ENCODE measurements at places on chromosomes 5 and 9.

DNA sequence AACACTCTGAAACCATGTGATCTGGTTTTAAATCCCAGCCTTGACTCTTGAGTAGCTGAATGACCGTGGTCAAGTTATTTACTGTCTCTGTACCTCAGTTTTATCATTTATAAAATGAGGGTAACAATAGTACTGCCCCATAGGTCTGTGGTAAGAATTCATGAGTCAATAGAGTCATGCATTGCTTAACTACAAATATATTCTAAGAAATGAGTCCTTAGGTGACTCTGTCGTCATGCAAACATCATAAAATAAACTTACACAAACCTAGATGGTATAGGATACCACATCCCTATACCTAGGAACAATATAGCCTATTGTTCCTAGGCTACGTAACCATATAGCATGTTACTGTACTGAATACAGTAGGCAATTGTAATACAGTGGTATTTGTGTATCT lies 20.3 kb upstream of the ABCA1 start:
- H3K36me3 ChIP-seq, result no peaks in the 10 kb centered on the region
- no peak for DNase-seq
- H3K27me3 ChIP-seq, result no peaks in the 10 kb centered on the region
- no peaks in the 10 kb centered on the region for H3K4me1 ChIP-seq
- H3K4me3 ChIP-seq, result no peak overlapping the region

DNA sequence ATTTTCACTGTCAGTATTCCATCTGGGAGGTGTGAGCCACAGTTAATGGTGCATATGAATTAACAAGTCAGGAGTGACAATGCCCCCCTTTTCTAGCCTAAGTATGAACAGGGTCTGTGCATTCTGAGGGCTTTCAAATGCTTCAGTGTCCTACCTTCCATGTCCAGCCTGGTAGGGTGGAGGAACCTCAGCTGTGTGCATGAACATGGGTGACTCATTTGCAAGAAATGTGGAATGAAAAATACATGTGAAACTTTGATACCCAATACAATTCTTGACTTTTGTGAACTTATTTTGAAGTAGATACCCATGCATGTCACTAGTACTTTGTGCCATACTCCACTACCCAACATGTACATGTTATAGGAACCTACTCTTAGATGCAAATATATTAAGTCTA lies 375.8 kb downstream of the SEMA5A start:
- no peaks in the 10 kb centered on the region for H3K36me3 ChIP-seq
- DNase-seq, result no peak
- H3K4me1 ChIP-seq, result no peaks in the 10 kb centered on the region
- H3K27me3 ChIP-seq, result no peaks in the 10 kb centered on the region
- no peak overlapping the region for H3K4me3 ChIP-seq

GRCh38 chr5:522899-523440 lies 1.3 kb downstream of the SLC9A3 start:
- no peak for DNase-seq
- no peaks in the 10 kb centered on the region for H3K36me3 ChIP-seq
- H3K4me1 ChIP-seq, result peaks cover 32% of the 10 kb centered on the region
- H3K27ac ChIP-seq, result no peak overlapping the region

- H3K4me3 ChIP-seq, result no peak overlapping the region
- H3K4me1 ChIP-seq, result peaks cover 17% of the 10 kb centered on the region
- H3K27ac ChIP-seq, result no peak overlapping the region
- no peaks in the 10 kb centered on the region for H3K36me3 ChIP-seq
- no peaks in the 10 kb centered on the region for H3K27me3 ChIP-seq
- no peak for DNase-seq
Observed at GRCh38 chr5:91277840-91278239, 105.3 kb downstream of the ARRDC3 start.

DNA sequence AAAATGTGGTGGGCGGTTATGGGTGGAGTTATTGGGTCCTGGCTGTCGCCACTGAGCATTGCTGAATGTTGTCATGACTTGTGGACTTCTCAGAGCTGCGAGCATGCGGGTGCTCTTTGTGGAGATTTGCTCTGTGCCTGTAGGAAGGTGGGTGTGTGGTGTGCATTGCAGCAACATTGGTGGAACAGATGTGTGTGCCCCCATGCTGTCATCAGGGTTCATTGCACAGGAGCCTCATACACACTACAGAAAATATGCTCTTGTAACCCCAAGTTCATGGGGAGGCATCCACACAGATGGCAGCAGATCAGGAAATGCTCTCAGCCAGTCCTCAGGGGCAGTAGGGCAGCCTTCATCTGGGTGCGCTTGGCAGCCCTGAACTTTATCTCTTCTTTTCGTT lies 55.9 kb upstream of the PHF2 start:
- peaks cover 14% of the 10 kb centered on the region for H3K36me3 ChIP-seq
- H3K4me3 ChIP-seq, result no peak overlapping the region
- H3K4me1 ChIP-seq, result peaks cover 21% of the 10 kb centered on the region
- no peaks in the 10 kb centered on the region for H3K27me3 ChIP-seq
- no peak overlapping the region for H3K27ac ChIP-seq

- no peak for DNase-seq
- no peaks in the 10 kb centered on the region for H3K4me1 ChIP-seq
- H3K4me3 ChIP-seq, result no peak overlapping the region
- H3K27ac ChIP-seq, result no peak overlapping the region
- peaks cover 12% of the 10 kb centered on the region for H3K36me3 ChIP-seq
- H3K27me3 ChIP-seq, result peaks cover 2% of the 10 kb centered on the region
Observed at GRCh38 chr9:92173318-92173717, 58.1 kb upstream of the SPTLC1 start.

- no peaks in the 10 kb centered on the region for H3K36me3 ChIP-seq
- no peak overlapping the region for H3K4me3 ChIP-seq
- DNase-seq, result no peak
- H3K4me1 ChIP-seq, result peaks cover 19% of the 10 kb centered on the region
- H3K27ac ChIP-seq, result peak overlapping the region; percentile 25
- H3K27me3 ChIP-seq, result no peaks in the 10 kb centered on the region
Observed at GRCh38 chr9:34256987-34257585, 72.0 kb downstream of the KIF24 start.

DNA sequence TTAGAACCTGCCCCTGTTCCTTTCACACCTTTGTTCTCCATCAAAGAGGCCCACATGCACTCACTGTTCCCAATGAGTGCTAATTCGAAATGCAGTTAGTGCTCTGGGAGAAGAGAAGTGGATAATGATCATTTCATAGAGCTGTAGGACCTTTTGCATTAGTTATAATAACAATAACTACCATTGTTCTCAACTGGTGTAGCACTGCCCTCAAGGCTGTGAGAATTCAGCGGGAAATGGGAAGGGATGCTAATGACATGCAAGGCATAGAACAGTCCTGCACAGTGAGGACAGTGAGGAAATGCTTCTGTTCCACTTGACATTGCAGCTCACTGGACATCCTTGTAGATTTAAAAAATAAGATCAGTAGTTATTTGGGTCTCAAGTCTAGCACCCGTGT lies 187.4 kb downstream of the FBXL7 start:
- H3K4me3 ChIP-seq, result no peak overlapping the region
- H3K27ac ChIP-seq, result no peak overlapping the region
- H3K4me1 ChIP-seq, result no peaks in the 10 kb centered on the region
- no peaks in the 10 kb centered on the region for H3K36me3 ChIP-seq
- H3K27me3 ChIP-seq, result no peaks in the 10 kb centered on the region

Data from naive B cell (primary cell).